ENCODE measurements at places on chromosomes 7 and 10.

GRCh38 chr10:128631801-128632241 is 505.6 kb upstream of the MKI67 start:
- DNase-seq: no peak

DNA sequence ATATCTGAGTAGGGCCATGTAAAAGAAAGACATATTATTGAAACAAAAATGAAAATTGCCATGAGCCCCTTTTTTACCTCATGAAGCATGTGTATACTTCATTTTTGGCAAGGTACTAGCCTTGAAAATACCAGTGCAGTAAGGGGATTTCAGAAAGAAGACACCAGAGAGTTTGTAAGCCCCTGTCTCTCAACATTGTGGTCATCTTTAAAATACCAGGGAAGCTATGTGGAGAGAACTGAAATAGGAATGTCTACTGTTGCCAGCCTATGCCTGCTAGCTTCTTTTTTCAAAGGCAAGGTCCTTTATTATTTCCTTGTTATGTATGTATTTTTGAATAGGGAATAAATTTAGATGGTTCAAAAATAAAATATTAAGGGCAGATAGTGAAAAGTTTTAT is 57.8 kb downstream of the CASD1 start:
- DNase-seq: no peak

- DNase-seq: no peak
These were observed 319.9 kb downstream of the BMPER start for GRCh38 chr7:34225193-34225592.

DNA sequence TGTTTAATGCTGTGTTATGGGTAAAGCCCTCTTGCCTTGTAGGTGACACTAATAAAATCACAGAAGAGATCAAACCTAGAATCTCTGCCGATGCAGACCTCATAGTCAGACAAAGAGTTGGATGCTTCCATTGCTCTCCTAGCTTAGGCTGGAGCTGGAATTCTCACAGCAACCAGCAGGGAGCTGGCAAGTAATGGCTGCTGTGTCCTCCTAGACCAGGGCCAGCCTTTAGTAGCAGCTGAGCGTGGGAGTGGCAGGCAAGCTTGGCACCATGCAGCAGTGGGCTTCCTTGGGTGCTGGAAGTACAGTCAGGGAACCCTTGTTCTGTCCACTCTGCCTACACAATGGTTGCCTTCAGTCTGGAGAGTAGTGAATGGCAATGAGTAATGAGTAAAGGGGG is 598.3 kb upstream of the GALNT17 start:
- DNase-seq: no peak

DNA sequence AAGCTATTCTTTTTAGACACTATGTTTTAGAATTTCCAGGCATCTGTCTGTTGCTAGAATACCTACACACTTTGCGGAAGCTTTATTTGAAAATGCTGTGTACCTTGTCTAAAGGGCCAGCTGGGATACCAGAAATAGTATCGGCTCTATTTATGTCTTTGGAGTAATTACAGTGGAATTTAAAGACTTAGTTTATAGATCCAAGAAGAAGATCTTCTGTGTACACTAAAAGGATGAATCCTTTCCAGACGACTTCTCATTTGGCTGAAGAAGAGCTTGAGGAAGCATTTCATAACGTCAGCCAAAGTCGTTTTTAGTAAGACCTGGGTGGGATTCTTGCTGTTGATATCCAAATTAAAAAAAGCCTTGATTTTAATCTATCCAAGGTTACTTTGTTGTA is 365.9 kb downstream of the INHBA start:
- DNase-seq: no peak
